Coronary artery (tissue), 2 donors: ENCODE measurements at places on chromosomes 7 and 10.

- DNase-seq: no peak
Measured at GRCh38 chr7:120586571-120586970, 271.4 kb downstream of the TSPAN12 start.

GRCh38 chr7:135939261-135939812 lies 37.8 kb downstream of the MTPN start:
- DNase-seq: no peak

DNA sequence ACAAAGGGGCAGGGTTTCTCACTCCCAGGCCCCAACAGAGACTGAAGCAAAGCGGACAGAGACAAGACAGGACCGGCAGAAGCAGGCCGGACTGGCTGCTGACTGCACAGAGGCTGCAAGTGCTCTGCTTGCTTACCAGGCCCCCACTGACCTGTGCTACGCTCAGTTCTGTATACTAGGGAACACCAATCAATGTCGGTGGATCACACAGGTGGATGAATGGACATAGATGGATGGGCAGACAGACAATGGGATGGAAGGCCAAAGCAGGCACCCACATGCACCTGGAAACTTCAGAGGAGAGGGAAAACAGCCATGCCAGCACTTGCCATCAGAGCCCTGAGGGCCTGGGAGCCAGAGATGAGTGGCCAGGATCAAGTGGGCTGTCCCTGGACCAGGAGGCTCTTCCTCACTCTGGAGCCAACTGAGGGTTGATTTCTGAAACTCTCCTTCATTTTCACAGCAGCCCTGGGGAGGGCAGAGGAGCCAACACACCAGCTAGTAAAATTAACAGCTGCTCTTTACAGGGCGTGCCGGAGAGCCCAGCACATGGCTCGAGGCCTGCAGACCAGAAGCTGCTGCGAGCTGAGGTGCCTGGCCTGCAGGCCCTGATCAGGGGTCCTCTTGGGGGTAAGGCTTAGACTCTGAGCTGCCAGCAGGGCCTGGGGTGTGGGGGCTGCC lies 243.6 kb downstream of the KCNMA1 start:
- DNase-seq: no peak

DNA sequence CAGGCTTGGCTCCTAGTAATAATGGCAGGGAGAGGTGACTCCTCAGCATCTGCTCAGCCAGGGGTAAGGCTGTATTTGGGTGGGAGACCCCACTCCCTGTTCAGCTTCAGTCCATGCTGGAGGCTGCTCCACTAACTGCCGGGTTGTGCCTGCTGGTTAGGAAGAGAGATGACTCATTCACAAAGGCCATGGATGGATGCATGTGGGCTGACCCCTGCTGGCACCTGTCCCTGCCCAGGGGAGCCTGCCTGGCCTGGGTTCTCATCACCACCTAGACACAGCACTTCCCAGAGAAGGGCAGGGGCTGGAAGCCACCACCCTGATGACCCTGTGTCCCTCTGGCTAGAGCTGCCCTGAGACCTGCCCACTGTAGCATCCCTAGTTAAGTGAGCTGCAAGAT lies 59.0 kb downstream of the VSTM4 start:
- no peak for DNase-seq

DNA sequence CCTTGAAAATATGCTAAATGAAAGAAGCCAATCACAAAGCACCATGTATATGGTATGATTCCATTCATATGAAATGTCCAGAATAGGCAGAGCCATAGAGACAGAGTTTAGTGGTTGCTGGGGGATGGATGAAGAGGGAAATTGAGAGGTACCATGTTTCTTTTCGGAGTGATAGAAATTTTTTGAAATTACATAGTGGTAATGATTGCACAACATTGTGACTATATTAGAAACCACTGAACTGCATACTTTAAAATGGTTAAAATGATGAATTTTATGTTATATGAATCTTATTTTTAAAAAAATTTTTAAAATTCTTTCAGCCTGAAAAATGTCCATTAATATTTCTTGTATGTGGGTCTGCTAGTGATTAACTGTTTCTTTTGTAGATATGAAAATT lies 26.1 kb downstream of the DNAJC9 start:
- no peak for DNase-seq

DNA sequence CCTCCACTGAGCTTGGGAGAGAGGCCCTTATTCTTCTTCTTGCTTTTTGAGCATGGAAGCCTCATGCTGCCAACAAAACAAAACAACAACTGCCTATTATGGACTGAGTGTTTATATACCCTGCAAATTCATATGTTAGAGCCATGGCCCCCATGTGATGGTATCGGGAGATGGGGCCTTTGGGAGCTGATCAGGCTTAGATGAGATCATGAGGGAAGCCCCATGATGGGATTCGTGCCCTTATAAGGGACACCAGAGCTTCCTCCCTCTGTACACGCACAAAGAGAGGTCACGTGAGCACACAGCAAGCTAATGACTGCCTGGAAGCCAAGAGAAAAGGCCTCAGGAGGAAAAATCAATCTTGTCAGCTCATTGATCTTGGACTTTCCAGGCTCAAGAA lies 235.0 kb downstream of the FANK1 start:
- DNase-seq: no peak

DNA sequence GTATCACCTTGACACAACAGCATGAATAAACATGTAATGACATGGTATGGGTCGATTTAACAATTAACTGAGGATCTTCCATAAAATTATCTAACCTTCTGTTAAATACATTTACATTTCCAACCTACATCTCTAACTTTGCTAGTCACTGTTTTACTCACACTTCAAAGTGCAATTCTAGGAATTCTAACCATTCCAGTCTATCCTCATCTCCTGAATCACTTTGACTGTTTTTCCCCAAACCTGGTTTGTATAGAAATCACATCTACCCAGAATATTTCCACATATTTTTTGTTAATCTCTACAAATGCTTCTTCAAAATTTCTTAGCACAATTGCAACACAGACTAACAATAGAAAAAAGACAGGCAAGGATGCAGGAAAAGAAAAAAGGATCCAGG lies 6.2 kb downstream of the ABI1 start:
- DNase-seq: no peak

DNA sequence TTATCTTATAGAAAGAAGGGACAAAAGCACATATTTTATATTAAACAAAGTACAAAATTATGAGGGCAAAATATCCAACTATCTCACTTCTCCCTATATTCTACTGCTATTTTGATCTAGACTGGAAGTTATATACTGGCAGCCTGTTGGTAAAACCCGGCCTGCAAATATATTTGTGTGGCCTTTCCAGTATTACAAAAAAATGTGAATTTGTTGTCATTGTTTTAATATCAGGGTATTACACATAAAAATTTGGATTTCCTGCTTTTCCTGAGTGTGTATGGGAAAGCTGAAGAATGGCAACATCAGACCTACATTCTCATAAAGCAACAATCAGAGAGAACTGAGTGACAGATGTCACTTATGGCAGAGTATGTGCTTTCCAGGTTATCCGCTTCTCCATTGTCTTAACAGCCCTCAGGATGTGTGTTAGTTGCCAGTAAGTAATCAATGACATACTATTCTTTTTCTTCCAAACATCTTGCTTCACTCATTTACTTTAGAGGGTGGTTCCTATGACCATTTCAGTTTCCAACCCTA lies 7.3 kb downstream of the SYPL1 start:
- DNase-seq: no peak

GRCh38 chr7:158966780-158967390 lies 110.5 kb downstream of the DYNC2I1 start:
- no peak for DNase-seq

- DNase-seq: no peak
Measured at GRCh38 chr10:61830846-61831273, 70.6 kb upstream of the ARID5B start.

DNA sequence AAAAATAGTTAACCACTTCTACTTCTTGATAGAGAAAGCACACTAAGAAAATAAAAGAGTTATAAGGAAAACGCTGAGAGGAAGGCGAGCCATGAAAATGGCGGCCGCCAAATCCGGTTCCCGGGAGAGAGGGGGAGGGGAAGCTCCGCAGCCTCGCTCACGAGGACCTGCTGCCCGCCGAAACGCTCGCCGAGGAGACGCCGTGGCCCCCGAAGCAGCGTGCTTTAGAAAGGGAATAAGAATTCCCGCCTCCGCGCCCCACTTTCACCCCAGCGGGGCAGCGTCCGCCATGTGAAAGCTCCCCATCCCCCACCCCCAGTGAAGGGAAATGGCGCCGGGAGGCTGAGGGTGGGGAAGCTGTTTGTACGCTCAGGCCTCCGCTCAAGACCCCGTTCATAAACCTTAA lies 505 bp downstream of the HNRNPA2B1 start:
- DNase-seq: peak; percentile 86

DNA sequence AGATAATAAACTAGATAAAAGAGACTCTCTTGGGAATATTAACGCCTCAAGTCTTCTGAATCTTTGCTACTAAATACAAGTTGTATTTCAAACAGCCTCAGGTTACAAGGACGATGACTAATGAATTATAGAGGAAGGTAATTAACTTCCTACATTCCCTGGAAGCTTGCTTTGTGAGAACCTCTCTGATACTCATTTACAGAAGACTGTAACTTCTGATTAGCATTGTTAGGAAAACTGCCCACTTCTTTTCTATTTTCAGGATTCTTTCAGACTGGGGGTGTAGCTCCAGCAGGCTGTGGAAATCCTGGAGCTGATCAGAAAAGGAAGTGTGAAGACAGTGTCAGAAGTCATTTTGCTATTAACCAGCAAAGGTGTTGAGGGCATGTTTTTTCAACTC lies 316.7 kb upstream of the NPSR1 start:
- no peak for DNase-seq

DNA sequence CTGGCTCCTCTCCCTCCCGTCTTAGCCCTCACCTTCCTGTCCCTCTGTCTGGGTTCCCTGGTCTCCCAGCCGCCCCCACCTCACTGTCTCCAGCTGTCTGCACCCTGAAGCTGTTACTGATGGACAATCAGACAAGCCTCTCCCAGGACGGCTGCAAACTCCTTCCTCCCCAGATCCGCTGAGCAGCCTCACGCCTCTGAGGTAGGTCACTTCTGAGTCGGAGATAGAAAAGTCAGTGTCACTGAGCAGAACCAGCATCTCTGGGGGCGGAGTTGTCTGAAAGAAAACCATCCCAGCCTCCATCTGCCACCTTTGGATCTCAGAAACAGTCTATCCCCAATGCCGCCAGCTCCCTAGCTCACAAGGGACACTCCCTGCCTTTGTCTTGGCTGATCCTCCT lies 27.4 kb downstream of the FAM241B start:
- no peak for DNase-seq

DNA sequence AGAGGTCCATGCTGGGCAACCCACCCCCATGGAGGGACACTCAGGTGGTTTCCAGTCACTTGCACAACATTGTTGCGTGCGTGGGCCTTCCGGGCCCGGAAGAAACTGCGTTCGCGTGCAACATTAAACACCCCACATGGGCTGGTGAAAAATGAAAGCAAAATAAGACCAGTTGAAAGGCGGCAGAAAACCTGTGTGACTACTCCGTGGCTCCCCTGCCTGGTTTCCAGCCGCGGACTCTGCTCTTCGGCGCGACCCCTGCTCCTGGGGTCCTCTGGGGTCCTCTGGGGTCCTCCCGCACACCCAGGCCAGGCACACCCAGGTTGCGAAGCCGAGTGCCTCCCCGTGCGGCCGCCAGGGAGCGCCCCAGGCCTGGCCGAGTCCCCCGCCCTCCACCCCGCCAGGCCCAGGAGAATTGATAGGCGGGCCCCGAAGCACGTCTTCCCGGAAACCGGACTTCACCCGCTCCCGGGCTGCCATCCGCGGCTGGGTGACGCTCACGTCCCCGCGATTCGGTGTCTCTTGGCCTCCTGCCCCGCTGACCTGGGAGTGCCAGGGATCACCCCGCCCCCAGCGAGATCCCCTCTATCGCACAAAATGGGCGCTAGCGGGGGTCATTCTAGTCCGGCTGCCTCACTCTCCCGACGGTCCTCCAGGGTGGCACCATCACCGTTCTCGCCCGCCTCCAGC lies 1.9 kb upstream of the SH2D4B start:
- DNase-seq: peak; percentile 73

DNA sequence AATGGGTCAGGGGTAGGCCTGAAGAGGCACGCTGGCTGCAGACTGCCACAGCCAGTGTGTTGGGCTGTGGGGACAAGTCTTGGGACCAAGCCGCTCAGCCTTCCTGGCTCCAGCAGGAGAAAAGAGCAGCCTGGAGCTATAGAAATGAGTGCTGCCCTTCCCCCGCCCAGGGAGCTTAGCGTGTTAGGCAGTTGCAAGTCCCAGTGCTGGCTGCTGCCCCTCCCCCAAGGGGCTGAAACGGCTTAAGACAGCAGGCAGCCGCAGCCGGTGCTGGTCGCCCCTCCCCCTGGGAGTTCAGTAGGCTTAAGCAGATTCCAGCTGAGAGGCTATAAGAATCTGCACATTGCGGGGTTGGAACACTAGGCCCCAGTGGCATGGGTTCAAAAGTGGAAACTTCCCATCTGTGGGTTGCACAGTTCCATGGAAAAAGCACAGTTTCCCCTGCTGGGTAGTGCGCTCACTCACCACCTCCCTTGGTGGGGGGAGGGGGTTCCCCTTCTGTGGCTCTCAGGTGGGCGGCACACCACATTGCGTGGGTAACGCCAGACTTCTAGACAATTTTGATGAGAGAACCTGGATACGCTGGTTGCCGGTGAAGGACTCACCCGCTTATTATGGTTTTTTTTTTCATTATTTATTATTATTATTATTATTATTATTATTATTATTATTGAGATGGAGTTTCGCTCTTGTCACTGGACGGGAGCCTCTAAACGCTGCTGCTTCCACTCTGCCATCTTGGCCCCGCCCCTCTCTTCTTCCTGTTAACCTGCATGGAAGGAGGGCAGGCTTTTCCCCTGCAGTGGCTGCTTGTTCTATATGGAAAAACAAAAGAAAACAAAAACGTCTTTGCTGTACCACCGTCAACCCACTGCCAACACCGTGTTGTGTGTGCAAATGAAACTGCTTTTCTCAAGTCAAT lies 151.1 kb downstream of the CXCL12 start:
- DNase-seq: no peak

DNA sequence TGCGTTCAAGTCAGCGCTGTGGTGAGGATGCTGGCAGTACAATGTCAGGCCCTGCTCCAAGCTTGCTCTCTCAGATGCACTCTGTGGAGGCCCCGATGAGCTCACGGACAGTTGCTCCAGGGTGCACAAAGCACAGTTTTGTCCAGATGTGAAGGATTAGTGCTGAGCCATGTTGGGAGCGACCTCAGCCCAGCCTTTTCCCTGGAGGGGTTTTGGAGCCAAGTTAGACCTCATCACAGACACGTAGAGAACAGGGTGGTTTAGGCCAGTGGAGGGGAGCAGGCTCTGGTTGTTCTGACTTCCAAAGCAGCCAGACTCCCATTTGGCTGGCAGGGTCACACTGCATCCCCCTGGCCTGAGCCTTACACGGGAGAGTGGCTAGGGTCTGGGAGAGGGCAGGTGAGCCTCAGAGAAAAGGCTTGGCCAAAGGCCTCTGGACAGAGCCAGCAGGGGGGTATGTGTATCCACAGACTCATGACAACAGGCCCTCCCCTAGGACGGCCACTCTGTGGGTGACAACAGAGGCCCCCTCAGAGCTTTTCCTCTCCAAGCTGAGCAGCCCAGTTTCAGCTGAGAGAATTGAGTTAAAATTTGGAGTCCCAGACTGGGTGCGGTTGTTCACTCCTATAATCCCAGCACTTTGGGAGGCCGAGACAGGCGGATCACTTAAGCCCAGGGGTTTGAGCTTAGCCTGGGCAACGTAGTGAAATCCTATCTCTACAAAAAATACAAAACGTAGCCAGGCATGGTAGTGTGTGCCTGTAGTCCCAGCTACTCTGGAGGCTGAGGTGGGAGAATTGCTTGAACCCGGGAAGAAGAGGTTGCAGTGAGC lies 4.7 kb downstream of the PLAC9 start:
- DNase-seq: no peak
